ENCODE measurements at places on chromosomes 16 and 17. TPM values are rescaled to one million over a fixed set of nuclear protein-coding genes. Genes with fewer than 3 reads are reported as not detected.

The EVI2B gene
- total RNA-seq = 10.6 TPM

The CTRB2 gene
- not detected for total RNA-seq

The PMFBP1 gene
- 0.96 TPM for total RNA-seq

The CCL2 gene
- 27.7 TPM for total RNA-seq

The SHBG gene
- 3.9 TPM for total RNA-seq

The KRTAP2-2 gene
- total RNA-seq = 8.4 TPM

DNA sequence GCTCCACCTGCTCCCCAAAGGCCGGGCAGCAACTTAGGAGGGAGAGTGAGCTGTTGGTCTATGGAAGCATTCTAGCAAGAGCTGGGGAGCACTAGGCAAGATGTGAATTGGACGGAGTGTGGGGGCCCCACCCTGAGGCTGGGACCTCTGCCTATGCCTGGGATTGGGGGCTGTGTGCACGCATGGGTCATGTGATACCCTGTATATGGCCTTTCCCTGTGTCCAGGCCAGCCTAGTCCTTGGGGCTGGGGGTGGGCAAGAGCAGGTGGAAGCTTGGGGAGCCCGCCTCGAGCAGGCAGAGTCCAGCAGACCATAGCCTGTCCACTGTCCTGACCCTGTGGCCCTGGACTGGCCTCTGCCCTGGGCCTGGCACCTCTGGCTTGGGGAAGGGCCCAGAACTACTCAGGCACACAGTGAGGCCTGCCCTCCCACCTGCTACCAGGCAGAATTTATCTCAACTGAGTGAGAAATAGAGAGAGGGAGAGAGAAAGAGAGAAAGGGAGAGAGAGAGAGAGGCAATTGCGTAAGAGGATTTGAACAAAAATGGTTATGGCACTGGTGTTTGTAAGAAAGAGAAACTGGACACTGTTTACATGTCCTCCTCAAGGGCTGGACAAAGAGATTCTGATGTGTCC lies 19.1 kb downstream of the PDP2 start:
- peak; percentile 55 for DNase-seq

- no peak for DNase-seq
Observed at GRCh38 chr16:5354645-5355044, 257.1 kb upstream of the EEF2KMT start.

GRCh38 chr16:66020642-66021041 lies 345.8 kb upstream of the CDH5 start:
- DNase-seq = no peak

- DNase-seq = no peak
Observed at GRCh38 chr17:70920416-70920815, 751.1 kb downstream of the KCNJ2 start.

DNA sequence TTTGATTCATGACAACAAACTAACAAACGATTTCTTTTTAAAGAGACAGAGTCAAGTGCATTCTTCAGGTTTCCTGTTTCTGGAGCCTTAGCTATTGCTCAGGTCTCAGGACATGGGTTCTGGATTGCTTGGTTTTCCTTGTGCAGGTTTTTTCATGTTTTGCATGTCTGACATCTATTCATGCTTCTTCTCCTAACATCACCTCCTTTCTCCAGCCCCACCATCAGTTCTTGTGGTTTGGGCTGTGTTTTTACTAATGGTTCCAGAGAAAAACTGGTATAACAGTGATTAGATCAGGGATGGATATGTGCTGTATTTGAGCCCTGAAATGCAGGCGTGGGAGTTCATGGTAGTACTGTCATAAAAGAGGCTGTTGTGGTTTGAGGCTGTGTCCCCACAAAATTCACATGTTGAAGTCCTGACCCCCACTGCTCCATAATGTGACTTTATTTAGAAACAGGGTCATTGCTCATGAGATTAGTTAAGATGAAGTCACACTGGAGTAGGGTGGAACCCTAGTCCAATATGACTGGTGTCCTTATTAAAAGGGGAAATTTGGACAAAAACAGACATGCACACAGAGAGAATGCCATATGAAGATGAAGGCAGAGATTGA lies 67.9 kb downstream of the IRX6 start:
- no peak for DNase-seq

GRCh38 chr16:2092256-2092620 lies 43.5 kb downstream of the PKD1 start:
- DNase-seq = no peak

DNA sequence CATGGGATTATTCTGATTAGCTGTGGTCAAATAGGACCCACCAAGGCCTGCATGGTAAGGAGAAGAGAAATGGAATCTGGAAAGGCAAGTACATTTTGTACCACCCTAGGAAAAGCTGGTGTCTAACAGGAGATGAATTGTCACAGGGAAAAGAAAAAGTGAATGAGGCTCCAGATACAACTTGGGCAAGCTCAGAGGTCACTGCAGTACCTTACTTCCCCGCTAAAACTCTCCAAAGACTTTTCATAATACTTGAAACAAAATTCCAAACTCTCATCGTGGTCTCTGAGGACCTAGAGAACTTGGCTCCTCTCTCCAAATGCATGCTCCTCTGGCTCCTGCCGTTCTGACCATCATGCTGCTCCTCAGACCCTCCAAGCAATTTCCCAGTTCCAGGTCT lies 262.8 kb downstream of the GRIN2A start:
- no peak for DNase-seq

- DNase-seq = no peak
Observed at GRCh38 chr16:68226116-68226515, 9.8 kb downstream of the ESRP2 start.

DNA sequence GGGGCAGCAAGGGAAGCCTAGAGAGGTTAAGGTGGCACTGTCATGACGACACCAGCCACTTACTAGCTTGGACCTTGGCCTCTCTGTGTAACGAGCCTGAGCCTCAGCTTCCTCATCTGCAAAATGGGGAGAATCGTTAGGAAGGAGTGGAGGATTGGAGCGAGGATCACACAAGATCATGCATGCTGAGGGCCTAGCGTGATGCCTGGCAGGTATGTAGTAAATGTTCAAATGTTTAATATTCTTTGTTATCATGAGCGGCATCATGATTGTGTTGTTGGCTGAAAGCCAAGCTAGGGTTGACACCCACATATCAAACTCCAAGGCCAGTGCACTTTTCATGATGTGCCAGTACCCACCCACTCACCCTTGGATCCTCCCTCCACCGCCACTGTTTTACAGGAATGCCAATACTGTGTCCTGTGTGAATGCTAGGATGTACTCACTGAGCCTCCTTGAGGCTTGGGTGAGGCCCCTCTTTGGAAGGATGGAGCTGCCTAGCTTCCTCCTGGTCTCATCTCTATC lies 192.5 kb downstream of the MSI2 start:
- DNase-seq = no peak

DNA sequence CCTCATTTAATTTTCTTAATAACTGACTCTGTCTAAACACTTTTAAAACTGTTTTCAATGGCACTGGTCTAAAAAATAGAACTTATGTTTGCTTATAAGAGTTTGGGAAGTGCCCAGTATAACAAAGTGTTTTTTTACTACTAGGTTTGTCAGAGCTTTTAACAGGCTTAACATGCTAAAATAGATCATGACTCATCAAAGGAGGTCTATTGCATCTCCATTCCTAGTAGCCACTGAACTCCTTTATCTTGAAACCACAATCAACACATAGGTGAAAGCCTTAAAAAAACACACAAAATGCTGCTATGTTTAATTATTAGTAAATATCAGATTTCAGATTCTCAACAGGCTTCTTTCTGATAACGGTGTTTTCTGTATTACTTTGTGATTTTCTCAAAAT lies 196.4 kb upstream of the KIF2B start:
- peak; percentile 32 for DNase-seq

- DNase-seq = peak; percentile 80
Observed at GRCh38 chr16:72850853-72851252, 197.1 kb downstream of the ZFHX3 start.

- DNase-seq = no peak
Observed at GRCh38 chr16:35409503-35409902, 1950.1 kb downstream of the TP53TG3F start.

GRCh38 chr16:85348911-85349334 lies 236.7 kb upstream of the CIBAR2 start:
- no peak for DNase-seq

DNA sequence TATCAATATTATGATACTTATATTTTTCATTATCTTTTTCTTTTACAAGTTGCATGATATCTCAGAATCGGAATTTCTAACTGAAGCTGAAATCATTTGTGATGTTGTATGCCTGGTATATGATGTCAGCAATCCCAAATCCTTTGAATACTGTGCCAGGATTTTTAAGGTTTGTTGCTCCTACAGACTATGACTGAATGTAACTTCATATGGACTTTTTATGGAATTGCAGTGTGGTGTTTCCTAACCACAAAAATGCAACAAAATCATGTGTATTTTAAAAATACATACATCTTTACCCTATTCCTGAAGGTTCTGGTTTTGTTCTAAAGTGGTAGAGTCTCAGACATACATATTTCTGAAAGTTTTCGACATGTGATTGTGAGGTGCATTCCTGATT lies 58.8 kb upstream of the RHBDL3 start:
- DNase-seq = peak; percentile 47

- DNase-seq = no peak
Observed at GRCh38 chr16:69311533-69312387, 610 bp downstream of the VPS4A start.

- DNase-seq = peak; percentile 69
Observed at GRCh38 chr17:19958023-19958422, 19.6 kb downstream of the AKAP10 start.

GRCh38 chr17:79970576-79971068 lies 65.0 kb downstream of the TBC1D16 start:
- DNase-seq = no peak

DNA sequence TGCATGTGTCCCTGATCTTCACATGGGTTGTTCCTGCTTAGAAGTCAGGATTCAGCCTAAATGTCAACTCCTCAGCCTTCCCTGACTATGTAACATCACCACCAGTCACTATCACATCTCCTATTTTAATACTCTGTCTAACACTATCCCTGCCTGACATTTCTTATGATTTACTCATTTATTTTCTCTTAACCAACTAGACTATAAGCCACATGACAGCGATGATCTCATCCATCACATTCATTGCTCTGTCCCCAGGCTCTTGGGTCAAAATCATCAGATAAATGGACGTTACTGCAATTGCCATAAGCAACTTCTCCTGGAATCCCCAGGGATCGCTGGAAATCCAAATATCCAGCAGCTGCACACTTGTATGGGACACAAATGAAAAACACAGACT lies 15.7 kb downstream of the CDRT4 start:
- no peak for DNase-seq

GRCh38 chr16:62149631-62150030 lies 113.4 kb upstream of the CDH8 start:
- peak; percentile 45 for DNase-seq

All from umbilical cord (tissue), 2 donors.